ENCODE measurements at places on chromosomes 3 and 15.

GRCh38 chr3:144142151-144142840 lies 170.7 kb downstream of the DIPK2A start:
- DNase-seq: peak; percentile 26

- no peak for DNase-seq
Measured at GRCh38 chr3:85182975-85183752, 224.4 kb downstream of the CADM2 start.

DNA sequence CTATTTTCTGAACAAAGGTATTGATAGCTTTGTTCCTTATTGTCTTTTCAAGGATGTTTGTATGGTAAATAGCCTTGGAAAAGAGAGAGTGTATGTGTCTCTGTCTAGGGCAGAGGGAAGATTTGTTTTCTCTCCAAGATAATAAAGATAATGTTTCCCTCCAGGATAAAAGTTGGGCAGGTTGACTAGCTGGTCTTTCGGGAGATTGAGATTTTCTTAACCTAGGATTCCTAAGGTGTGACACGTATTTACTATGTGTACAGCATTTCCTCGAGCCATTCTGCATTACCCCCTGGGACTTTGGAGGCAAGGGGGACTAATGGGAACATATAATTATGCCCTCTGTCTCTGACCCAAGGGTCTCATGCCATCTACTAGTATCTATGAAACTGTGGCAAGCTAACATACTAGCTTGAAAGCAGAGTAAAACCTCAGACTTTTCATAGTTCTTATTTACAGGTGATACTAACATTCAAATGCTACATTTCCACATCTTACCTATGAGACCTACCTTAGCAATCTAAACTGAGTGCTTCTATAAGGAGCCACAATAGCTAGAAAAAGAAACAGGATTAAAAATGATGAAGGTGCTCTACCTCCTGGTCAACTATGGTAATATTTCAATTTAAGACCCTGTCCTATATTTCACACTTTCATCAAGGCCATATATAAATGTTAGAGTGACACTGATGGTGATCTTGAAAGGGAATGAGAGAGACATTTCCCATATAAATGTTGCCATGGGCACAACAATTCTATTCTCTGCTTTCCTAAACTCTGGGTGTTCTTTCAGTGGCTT lies 252.9 kb upstream of the CBLB start:
- DNase-seq: no peak

GRCh38 chr15:63712828-63713520 lies 115.8 kb downstream of the FBXL22 start:
- DNase-seq: no peak

DNA sequence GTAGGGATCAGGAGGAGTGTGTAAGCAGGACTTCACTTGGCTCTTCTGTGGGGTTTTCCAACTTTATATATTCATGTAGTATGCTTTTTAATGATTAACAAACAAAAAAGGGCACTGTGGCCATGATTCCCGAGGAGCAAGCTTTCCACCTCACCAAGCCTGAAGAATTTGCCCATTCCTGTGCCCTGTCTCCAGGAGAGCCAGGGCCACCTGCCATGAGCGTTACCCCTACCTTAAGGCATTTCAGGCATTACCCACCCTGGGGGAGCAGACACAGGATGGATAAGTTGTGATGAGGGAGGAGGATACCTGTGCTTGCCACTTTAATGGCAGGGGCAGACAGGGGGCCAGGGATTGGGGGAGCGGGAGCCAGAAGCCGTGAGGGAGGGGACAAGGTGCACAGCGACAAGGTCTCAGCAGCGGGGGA lies 3.0 kb downstream of the TRPM1 start:
- DNase-seq: no peak

DNA sequence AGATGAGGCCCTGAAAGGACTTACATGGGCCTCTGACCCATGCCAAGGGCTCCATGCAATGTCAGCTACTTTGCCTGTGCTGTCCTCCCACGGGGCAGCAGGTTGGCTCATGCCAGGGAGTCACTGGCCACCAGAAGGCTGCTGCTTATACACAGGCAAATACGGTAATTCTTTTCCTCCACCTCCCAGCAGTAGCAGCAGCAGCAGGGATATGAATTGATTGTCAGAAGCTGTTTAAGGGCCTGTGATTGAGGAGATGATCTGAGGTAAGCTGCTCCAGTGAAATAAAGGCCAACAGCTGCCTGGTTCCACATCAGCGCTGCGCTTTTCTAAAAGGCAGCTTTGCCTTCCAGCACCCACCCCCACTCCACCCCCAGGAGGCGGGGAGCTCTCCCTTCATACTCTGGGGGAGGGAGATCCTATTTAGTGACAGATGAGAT lies 250.5 kb downstream of the SHQ1 start:
- DNase-seq: peak; percentile 23

GRCh38 chr3:155646669-155647068 lies 98.2 kb downstream of the PLCH1 start:
- DNase-seq: no peak

DNA sequence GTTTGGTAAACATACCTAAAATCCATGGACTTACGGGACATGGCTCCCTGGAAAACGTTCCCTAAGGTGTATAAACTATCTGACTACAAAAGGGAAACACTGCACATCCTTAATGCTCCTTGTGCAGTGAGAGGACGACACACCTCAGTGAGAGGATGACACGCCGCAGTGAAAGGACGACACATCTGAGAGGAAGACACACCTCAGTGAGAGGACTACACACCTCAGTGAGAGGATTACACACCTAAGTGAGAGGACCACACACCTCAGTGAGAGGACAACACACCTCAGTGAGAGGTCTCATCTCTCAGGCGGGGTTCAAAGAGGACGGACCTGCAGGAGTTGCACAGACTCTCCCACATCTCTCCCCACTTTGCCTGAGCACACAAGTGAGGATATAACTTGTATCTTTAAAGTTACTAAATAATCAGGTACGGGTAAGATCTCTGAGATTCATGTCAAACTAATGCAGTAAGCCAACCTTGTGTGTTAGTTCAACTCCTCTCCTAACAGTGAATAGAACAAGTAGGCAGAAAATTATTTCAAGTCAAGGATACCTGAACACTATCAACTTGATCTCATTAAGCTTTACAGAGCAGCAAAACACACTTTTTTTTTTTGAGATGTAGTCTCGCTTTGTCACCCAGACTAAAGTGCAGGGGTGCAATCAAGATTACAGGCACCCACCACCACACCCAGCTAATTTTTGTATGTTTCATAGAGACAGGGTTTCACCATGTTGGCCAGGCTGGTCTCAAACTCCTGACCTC lies 32.1 kb downstream of the HERC2 start:
- DNase-seq: no peak

GRCh38 chr15:94667109-94667508 lies 435.7 kb downstream of the MCTP2 start:
- DNase-seq: no peak

DNA sequence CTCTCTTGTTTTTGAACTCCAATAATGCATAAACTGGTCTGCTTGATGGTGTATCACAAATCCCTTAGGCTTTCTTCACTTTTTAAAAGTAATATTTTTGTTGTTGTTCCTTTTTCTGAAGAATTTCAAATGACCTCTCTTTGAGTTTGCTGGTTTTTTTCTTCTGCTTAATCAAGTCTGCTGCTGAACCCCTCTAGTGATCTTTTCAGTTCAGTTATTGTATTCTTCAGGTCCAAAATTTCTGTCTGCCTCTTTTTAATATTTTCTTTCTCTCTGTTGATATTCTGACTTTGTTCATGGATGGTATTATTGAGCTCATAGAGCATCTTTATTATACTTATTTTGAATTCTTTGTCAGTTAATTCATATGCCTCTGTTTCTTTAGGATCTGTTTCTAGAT lies 21.8 kb upstream of the CEP152 start:
- DNase-seq: no peak

GRCh38 chr3:190568036-190568435 lies 54.2 kb downstream of the IL1RAP start:
- no peak for DNase-seq

- DNase-seq: peak; percentile 43
Measured at GRCh38 chr3:150870406-150870805, 34.8 kb downstream of the MINDY4B start.

GRCh38 chr3:52705438-52705687 lies 228 bp downstream of the GLT8D1 start:
- no peak for DNase-seq

GRCh38 chr15:25066708-25067107 lies 111.9 kb downstream of the SNRPN start:
- no peak for DNase-seq

- peak; percentile 94 for DNase-seq
Measured at GRCh38 chr15:29698030-29698701, 124.1 kb downstream of the TJP1 start.

DNA sequence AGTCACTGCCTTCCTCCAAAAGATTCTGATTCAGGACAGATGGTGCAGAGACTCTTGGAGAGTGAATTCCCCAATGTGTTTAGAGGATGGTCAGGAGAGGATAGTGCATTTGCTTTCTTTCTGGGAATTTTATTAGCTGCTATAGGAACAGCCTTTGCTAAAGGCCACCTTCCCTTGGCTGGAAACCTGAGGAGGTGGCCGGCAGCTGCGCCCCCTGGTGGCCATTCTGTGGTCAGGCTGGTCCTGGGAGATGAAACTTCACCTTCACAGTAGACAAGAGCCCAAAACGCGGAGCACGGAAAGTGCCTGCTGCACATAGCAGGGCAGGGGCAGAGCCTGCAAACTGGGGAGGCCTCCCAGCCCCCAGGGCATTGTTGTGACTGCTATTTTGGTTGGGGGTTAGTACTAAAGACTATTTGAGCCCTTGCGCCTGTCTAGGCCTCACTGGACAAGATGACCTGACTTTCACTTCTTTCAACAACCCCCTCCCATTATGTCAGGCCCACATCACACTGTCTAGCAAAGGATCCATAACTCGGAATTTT lies 34.3 kb downstream of the SEC22C start:
- DNase-seq: peak; percentile 59

GRCh38 chr3:171888466-171888865 lies 45.3 kb downstream of the TMEM212 start:
- DNase-seq: no peak

DNA sequence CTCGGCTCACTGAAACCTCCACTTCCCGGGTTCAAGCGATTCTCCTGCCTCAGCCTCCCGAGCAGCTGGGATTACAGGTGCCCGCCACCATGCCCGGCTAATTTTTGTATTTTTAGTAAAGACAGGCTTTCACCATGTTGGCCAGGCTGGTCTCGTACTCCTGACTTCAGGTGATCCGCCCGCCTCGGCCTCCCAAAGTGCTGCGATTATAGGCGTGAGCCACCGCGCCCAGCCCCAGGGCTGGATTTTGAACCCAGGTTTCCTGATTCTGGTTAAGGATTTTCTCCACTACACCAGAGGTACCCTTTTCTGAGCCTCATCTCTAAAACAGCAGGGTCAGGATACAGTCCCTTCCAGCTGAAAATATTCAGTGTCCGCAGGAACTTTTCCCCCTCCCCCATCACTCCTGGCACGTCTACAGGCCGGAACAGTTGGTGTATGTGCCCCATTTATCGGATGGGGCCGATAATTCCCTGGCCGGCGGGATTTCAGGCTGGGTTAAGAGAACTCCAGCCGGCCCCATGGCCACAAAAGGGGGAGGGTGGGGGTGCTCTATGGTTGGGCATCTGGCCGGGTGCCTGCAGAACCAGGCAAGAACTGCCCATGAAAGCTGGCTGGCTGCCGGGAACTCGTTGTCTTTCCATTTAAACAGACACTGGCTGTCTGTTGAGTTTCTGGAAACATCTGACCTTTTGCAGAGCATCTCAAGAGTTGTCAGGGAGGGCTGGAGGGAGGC lies 26.8 kb upstream of the SEMA4B start:
- no peak for DNase-seq

GRCh38 chr15:36468746-36469145 lies 110.7 kb upstream of the CDIN1 start:
- peak; percentile 53 for DNase-seq

DNA sequence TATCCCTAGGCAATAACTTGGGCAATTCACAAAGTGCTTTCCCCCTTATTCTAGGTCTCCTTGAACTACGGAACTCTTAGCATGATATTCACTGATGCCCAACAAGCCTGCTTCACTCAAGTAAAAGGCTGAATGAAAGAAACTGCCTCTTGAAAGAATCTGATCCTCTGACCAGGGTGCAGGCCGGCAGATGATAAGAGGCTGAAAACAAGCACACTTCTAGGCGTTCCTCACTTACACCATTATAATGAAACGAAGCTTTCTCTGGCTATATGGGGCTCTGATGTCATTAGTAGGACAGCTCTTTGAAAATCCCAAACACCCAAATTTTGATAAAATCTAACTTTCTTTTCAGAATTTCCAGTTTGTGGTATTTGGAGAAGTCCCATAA lies 28.4 kb downstream of the MAGI1 start:
- DNase-seq: no peak

DNA sequence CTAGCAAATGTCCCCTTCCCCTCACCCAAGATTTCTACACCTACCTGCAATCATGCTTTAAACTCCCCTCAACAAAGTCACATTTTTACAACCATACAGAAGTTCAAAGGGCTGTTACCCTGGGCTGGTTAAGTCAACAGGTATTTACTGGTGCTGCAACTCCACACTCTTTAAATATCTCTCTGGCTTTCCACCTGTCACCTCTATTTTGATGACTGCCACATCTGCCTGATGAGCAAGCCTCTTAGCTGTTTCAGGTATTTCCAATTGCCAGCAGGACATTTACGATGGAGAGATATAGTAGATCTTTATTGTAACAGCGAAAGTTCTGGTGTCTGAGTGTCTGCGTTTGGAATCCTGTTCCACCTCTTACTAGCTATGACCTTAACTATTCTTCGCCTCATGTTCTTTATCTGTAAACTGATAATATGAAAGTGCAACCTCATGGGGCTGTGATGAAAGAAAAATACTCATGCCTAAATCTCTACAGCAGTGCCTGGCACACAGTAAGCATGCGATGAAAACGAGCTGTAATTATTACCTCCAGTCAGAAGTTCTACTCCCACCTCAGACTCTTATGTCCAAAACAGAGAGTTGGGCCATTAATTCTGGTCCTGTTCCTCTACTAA lies 44.2 kb upstream of the TPM1 start:
- no peak for DNase-seq

GRCh38 chr3:196149375-196149774 lies 61.8 kb downstream of the ZDHHC19 start:
- peak; percentile 41 for DNase-seq

DNA sequence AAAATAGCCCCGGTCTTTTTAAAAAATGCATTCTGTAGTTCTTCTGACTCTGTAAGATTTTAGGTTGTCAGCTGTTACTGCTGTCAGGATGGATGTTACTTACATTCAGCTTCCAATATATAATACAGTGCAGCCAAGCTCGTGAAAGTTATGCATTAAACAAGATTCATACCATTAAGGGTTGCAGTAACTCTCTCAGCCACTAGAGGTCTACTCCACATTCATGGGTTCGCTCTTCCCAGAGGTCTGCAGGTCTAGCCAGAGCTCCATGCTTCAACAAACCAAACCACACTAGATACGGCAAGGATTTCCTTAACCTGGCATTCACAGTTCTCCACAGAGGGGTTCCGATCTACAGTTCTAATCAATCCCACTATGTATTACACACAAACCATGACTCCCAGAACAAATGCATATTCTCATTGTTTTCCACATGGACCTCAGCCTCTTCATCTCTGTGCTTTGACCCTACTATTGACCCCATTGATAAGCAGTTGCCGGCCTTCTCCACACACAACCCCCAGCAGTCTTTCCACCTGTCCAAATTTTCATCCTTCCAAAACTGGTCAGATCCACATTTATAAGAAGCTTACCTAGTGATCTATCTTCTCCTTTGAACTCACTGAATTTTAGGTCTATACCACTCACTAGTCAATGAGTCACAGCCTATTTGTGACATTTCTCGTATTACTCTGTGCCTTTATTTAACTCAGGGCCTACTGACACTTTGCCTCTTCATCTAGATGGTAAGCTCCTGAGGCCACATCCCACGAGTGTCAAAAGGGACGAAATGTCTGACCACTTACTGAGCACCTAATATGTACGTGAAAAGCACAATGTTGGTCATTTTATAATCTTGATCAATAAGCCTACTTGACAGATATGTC lies 33.7 kb downstream of the RORA start:
- peak; percentile 56 for DNase-seq

Measured in ELR (cell line).